ENCODE measurements at places on chromosomes 1 and 21.

GRCh38 chr1:5969168-5969567, 23.1 kb downstream of the NPHP4 start:
- DNase-seq: no peak

- DNase-seq: no peak
Observed at GRCh38 chr21:42463861-42464515, 32.0 kb downstream of the RSPH1 start.

DNA sequence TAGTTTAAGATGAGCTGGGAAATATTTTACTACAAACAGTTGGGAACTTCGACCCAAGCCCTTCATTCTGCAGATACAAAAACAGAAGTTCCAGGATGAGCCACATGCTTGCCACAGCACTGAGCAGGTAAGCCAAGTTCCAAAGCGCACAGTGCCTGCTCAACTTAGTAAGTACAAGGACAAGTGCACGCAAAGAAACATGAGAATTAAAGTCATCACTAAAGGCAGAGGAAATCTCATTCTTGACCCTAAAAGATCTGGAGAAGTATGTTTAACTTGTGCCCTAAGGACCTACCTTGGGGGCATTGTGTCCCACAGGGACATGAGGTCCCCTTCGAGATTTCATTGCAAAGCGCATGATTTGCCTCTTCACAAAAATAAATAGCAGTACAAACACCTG, 1.2 kb upstream of the UBAP2L start:
- no peak for DNase-seq

- no peak for DNase-seq
Observed at GRCh38 chr1:56758135-56758534, 61.1 kb downstream of the FYB2 start.

DNA sequence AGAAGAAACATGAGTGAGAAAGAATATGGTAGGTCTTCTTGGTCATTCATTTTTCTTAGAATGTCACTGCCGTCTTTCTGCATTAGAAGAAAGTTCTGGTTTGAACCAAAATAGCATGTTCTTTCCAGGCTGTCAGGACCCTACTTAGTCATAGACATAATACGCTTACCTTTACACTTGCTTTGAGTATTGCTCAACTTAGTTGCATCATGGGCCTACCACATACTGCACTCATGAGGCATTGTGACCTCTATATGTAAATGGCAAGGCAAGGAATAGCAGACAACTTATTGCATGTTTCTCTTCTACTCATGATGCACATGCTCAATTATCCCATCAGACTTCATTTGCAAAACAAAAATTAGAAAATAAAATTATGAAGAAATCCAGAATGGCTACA, 415.0 kb downstream of the HLX start:
- no peak for DNase-seq

GRCh38 chr1:213977486-213977842, 10.3 kb upstream of the PROX1 start:
- no peak for DNase-seq

DNA sequence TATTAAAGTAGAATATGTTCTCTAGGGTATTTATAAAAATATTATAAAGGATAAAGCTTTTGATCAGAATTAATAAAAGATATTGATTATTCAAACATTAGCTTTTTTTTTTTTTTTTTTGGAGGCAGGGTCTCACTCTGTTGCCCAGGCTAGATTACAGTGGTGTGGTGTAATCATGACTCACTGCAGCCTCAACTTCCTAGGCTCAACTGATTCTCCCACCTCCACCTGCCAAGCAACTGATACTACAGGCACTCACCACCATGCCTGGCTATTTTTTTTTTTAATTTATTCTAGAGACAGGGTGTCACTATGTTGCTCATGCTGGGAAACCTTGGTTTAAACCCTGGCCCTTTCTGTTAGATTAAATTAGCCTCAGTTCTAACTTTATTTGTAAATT, 188.3 kb downstream of the CLEC20A start:
- no peak for DNase-seq

DNA sequence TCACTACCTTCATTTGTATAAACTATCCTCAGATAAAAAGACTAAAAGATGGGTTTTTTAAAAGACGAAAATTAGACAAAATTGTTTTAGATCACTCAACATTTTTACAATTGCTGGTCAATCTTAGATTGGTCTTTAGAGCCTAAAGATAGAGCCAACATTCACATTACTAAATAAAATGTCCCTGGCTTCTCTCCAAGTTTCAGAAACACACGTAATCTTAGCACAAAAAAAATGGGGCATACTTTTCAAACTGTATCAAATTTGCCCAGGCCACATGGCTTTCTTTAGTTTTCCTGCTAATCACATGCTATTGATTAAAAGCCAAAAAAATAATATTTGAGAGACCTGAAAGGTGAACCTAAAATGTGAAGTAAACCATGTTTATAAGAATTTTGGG, 288.1 kb downstream of the DPYD start:
- no peak for DNase-seq

DNA sequence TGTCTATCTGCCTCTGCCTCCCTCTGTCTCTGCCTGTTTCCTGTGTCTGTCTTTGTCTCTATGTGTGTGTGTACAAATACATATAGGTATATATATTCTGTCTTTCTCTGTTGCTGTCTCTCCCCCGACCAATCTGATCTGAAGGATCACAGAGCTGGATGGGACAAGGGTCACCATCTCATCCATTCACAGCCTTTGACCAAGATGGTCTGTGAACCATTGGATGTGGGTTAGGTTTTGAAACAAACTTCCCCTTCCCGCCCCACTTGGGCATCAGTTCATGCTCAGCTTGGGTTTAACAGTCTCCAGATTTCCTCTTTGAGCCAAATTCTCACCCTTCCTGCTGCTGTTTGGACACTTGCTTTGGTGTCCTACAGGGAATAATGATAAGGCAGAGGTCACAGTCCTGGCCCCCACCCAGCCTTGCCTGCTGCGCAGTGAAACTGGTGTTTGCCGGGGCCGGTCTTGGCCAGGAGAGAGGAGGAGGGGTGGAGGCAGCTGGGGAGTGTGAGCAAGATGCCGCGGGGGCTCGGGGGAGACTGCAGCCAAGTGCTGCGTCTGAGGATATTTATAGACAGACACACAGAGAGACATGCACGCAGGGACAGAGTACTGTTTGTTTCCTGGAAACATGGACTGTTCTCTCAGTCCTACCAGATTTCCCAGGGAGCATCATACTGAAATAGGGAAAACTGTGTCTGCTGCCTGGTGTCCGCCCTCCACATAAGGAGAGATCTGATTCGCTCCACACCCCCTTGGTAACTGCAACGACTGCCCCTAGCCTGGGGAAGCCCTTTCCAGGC, 27.0 kb upstream of the BTG2 start:
- no peak for DNase-seq

DNA sequence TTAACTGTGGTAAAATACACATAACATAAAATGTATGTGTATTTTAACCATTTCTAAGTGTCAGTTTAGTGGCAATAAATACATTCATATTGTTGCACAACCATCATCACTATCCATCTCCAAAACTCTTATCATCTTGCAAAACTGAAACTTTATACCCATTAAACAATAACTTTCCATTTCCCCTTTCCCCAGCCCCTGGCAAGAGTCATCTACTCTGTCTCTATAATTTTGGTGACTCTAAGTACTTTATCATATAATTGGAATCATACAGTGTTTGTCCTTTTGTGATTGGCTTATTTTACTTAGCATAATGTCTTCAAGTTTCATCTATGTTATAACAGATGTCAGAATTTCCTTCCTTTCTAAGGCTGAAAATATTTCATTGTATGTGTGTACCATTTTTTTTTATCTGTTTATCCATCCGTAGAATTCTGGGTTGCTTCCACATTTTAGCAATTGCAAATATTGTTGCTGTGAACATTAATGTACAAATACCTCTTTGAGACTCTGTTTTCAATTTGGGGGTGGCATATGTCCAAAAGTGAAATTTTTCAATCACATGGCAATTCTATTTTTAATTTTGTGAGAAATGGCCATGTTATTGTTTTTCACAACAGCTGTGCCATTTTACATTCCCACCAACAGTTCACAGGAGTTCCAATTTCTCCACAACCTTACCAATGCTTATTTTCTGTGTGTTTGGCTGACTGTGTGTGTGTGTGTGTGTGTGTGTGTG, 153.9 kb upstream of the GORAB start:
- DNase-seq: peak; percentile 23

DNA sequence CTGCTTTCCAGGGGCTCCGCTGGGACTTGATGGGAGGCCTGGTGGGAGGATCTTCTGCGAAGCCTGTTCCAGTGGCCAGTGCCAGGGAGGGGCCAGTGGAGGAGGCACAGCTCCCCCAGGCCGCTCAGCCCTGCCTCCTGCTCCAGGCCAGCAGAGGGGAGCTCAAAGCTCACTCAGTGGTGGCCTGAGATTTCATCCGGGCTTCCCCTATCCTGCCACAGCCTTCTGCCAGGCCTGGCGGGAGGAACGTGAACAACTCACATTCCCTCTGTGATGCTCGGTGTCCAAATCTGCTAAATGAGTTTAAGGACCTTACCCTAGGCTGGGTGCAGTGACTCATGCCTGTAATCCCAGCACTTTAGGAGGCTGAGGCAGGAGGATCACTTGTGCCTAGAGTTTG, 3.3 kb downstream of the CLCNKB start:
- no peak for DNase-seq

GRCh38 chr1:172670791-172671190, 11.9 kb downstream of the FASLG start:
- DNase-seq: no peak

DNA sequence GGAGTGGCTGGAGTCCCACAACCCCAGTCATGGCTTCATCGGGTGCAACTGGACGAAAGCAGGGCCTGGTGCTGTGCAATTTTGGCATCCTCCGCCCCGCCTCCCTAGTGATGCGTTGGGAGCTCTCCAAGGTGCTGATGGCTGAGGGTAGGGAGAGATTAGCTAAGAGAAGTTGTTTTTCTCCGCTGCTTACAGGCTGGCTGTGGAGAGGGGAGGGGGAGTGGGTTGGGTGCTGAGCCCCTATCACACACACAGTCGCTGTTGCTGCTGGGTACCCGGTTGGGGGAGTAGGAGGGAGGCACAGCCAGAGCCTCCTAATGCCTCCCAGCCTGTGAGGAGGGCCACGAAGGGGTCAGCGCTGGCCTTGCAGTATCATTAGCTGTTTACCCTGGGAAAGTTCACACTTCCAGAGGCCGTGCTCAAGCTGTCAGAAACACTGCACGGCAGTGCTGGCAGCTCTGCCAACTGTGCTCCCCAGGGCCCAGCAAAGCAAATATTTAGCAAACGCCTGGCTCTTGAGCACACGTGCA, 110.0 kb downstream of the GRIK3 start:
- DNase-seq: no peak

- DNase-seq: no peak
Observed at GRCh38 chr1:77562596-77563150, 119.8 kb downstream of the ZZZ3 start.

- no peak for DNase-seq
Observed at GRCh38 chr21:33443194-33443593, 36.6 kb downstream of the TMEM50B start.

DNA sequence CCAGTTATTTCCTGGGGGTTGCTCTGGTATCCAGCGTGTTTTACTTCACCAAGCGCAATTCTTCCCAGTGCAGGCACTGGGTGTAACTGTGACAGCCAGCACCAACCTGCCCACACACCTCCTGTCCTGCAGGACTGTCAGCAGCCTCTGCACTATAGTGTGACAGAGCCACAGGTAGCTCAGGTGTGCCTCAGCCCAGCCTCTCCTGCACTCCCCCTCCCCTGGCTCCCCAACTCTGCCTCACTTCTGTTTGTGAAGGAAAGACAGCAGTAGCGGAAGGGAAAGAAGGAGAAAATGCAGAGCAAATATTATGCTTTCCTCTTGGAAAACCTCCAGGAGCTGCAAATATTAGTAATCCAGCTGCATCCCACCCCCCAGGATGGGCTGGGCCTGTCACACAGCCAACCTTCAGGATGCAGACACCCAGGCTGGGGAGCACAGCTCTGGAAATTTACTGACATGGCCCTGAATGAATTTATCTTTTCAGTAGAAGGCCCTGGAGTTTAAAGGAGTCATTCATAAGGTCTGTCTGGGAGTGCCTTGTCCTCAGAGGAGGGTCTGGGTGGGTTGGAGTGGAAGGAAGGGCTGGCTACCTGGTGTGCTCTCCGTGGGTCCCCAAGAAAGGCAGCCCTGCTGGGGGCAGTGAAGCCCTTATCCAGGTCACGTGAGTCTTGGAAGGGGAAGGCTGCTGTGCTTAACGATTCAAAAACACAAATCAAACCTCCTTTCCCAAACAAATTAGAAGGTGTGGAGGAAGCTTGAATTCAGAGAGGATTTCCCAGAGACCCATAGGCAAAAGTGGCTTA, 20.9 kb downstream of the CAPN2 start:
- no peak for DNase-seq

Data from HS-5 (cell line).